SK-N-DZ (cell line): ENCODE measurements at places on chromosomes 13 and 19.

- no peak for DNase-seq
Observed at GRCh38 chr19:39497701-39497995, 1.1 kb upstream of the DLL3 start.

DNA sequence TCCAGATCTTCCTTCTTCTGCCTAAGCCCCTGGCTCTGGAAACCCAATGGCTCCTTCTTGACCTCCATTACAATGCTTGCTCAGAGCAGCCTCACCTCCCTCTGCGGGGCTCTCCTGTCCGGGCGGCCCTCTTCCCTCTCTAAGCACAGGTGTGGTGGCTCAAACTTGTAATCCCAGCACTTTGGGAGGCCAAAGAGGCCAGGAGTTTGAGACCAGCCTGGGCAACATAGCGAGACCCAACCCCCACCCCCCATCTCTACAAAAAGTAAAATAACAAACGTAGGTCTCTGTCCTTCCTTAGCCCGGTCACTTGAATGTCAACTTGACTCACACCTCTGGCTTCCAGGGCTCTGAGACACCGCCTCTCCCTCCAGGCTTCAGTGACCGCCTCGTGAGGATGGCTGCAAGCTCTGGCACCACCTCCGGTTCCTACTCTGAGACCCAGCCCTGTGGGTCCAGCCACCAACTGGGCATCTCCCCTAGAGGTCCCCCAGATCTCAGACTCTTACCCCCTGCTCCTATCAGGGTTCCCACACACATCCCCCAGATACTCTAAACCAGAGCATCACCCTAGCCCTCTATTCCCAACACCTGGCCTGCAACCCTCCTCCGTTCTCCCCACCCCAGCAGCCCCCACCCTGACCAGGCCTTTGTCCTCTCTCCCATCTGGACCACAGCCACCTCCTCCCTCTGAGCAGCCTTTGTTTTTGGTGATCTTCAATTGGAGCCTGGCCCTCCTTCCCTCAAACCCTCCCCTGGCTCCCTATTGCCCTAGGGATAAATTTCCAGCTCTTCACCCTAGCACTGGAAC is 4.7 kb upstream of the TLE2 start:
- DNase-seq: no peak

DNA sequence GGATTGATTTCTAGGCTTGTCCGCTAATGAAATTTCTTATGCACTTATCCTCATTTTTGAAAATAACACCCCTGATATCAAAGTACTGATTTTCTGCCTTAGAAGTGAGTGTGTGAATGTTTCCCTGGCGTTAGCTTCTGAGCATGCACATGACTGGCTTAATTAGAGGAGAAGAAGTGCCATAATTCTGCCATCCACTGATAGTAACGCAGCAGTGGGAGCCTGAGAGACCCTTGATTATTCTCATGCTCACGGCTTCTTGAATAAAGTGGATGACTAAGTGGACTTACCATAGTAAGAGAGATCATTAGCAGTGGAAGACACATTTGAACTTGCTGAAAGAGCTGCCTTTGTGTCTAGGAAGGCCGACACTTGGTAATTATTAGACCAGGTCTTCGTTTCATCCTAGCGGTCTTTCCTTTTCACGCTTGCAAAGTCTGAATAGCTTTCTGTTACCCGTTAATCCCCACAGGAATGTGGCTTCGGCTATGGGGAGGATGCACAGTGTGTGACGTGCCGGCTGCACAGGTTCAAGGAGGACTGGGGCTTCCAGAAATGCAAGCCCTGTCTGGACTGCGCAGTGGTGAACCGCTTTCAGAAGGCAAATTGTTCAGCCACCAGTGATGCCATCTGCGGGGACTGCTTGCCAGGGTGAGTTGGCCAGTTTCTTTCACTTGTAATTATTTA is 45.3 kb downstream of the TNFRSF19 start:
- DNase-seq: no peak

GRCh38 chr13:34767778-34768177 is 174.3 kb upstream of the NBEA start:
- DNase-seq: no peak

DNA sequence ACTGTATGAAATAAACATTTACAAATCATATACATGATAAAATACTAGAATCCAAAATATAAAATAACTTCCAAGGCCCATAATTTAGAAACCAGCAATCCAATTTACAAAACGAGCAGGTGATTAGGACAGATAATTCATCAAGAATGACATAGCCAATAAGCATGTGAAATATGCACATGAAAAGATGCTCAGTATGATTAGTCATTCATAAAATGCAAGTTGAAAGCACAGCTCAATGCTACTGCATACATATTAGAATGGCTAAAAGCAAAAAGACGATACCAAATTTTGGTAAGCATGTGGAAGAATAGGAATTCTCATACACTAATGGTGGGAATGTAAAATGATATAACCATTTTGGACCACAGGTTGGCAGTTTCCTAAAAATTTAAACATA is 837.2 kb upstream of the MIR17HG start:
- no peak for DNase-seq

- DNase-seq: no peak
Observed at GRCh38 chr19:9941231-9941630, 4.9 kb upstream of the OLFM2 start.

DNA sequence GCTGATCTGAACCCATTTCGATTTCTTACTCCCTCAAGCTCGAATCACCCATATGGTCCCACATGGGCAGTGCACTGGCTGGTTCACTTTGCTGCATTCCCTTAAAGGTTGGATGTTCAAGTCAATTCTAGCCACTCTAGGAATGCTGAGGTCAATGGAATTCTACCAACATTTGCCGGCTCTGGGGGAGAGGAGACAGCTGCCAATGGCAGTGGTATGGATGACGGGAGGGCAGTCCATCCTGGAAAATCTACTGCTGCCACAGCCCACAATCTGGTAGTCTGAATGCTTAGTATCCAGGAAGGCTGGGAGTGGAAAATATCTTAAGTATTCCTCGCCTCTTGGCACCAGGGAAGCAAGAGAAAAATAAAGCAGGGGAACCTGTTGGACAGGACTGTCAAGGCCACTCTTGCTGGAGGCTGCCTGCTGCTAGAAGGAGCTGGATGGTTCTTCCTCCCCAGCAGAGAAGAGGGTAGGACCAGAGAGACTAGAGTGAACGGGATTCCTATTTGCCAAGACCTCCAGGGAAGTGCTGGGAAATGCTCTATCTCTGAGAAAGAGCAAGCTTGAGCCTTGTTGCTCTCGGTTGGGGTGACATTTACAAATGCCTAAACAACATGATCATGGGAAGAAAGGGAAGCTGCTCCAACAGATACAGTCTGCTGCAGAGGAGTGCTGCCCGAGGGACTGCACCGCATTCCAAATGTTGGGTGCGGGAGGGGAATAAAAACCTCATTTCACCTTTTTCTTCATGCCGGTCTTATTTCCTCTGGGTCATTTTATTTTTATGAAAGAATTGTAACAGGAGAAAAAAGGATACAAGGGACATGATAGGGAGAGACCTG is 20.7 kb upstream of the HMGB1 start:
- DNase-seq: no peak

GRCh38 chr19:51064534-51065220 is at the start of gene KLK13:
Gene KLK13 (minus strand): TSS chr19:51065092. CDS start chr19:51065067, 25 bp downstream.
- DNase-seq: no peak

- DNase-seq: no peak
Observed at GRCh38 chr13:87498681-87499080, 172.5 kb upstream of the SLITRK5 start.

GRCh38 chr19:4077800-4078684 is 11.3 kb upstream of the ZBTB7A start:
- DNase-seq: no peak

DNA sequence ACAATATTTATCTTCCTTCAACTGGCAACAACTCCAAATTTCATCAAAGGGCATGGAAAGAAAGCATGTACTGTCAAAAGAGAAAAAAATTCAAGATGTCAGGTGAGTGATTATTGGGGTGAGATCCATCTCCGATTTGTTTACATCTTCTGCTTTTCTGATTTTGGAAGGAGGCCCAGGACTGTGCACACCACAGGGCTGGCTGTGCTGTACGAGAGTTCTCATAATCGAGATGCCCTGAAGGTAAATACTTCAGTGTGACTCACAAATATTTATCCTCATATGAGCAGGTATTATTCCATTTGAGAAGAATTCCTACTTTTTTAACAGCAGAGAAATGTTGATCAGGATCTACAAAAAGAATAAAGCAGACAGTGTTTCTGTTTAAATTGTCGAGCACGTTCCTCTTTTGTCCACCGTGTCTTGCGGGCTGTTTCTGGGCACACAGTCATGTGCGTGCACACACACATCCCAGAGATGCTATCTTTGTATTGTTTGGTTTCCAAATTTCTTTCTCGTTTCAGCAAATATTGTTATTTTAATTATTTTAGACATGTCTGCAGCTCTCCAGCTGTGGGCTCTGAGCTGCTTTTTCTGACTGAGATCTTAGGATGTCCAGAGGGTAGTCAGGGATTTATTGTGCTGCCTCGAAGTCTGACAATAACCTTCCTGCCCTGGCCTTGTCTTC is 103.8 kb downstream of the KL start:
- DNase-seq: no peak

- no peak for DNase-seq
Observed at GRCh38 chr13:65789815-65790214, 1440.3 kb downstream of the PCDH9 start.

DNA sequence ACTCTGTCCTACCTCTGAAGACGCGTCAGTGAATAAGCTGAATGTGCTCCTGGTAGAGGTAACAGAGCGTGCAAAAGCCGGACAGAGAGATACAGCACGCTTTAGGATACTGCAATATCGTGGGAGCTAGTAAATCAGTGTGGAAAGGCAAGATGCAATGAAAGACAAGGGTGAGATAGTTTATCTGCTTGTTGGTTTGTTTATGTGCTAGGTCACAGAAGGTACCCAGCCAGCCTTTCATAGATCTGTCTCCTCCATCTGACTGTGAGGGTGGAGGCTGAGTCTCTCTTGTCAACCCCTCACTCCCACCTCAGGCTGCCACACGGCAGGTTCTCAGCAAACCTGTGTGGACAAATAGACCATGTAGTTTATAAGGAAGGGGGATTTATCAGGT is 904 bp upstream of the GIPC1 start:
- no peak for DNase-seq

- DNase-seq: no peak
Observed at GRCh38 chr19:31946491-31946890, 398.9 kb upstream of the ZNF507 start.

GRCh38 chr13:51687947-51688714 is 103.9 kb downstream of the WDFY2 start:
- peak; percentile 8 for DNase-seq

DNA sequence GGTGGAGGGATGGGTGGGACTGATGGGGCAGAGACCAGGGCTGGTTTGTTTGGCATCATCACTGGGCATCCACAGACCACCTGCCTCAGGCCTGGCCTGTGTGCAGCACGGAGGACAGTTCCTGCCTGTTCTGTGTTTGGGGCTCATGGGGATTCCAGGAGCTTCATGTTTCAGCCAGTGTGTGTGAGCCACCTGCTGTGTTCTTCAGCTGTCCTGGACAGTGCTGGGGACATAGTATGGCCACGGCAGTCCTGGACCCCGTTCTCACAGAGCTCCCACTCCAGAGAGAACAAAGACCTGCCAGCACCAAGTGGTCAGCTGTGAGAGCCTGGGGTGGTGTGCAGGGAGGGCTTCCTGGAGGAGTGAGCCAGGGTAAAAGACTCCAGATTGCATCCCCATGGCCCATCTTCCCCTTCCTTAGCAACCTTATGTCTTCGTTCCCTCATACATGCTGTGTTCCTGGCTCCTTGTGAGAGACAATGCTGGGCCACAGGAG is 2.0 kb upstream of the CCDC97 start:
- no peak for DNase-seq

GRCh38 chr19:6685482-6685881 is 15.5 kb upstream of the TNFSF14 start:
- DNase-seq: no peak

DNA sequence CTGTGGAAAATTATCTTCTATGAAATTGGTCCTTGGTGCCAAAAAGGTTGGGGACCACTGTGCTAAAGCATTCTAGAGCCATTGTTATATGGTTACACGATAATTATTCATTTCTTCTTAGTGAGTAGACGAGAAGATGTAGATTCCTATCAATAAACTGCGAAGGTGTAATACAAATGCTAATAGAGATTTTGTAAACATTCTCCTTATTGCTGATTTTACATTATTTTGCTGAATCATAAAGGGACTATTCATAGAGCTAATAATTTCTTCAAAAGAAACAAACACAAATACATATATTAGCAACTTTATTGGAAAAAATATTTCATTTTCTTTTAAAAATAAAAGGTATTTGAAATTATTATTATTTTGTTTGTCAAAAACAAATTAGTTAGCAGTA is 823.0 kb upstream of the GPC6 start:
- DNase-seq: no peak

GRCh38 chr19:45663800-45664199 is 4.2 kb upstream of the GIPR start:
- DNase-seq: no peak

DNA sequence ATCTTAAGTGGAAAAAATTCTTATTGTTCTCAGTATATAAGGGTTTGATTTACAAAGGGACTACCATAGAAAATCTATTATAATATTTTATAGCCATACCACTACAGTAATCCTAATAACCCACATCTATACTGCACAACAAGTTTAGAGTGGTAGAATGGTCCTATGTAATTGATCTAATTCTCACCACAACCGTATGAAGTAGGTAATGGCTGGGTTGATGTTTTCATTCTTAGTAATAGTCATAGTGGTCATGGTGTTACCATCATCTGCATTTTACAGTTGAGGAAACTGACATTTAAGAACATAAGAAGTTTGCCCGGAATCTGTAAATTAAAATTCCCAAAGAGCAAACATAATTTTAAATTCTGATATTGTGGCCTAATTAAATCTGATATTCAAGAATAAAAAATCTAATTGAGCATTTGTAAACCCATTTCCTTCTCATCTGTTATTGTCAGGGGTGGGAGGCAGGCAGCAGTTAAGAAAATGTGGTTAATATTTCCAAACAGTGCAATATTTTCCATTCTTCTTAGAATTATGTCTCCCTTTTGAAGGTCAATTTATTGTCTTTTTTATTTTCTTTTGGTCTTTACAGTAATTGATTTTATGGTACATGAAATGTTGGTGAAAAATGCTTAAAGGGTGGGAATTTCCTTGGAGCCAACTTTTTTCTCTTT is 65.6 kb downstream of the DHRS12 start:
- DNase-seq: no peak

GRCh38 chr19:37309834-37310575 is 60.9 kb upstream of the ZNF527 start:
- no peak for DNase-seq

- no peak for DNase-seq
Observed at GRCh38 chr13:43567608-43568007, 219.2 kb downstream of the ENOX1 start.

GRCh38 chr19:19531951-19532805 is 3.5 kb downstream of the YJEFN3 start:
- peak; percentile 59 for DNase-seq

DNA sequence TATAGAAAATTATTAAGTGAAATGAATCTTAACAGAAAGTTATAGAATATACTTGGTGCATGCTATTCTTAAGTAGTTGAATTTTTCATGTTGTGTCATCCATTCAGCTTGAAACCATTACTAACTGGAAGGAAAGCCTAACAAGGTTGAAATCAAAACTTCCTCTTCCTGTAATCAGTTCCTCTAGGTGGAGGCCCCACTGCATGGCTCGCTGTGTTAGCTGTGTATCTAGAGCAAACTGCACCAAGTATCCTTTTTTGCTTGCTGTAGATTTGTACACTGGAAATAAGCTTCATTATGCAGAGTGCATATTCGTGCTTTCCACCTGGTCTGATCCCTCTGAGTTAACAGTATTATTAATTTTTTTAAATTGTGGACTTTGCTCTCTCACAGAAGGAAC is 1146.1 kb downstream of the EFNB2 start:
- no peak for DNase-seq

GRCh38 chr19:53374743-53375142 is 9.2 kb downstream of the ZNF525 start:
- DNase-seq: no peak
